ENCODE measurements at places on chromosomes 11 and 22.

GRCh38 chr11:128946648-128947047 is 4.0 kb upstream of the TP53AIP1 start:
- DNase-seq: no peak

DNA sequence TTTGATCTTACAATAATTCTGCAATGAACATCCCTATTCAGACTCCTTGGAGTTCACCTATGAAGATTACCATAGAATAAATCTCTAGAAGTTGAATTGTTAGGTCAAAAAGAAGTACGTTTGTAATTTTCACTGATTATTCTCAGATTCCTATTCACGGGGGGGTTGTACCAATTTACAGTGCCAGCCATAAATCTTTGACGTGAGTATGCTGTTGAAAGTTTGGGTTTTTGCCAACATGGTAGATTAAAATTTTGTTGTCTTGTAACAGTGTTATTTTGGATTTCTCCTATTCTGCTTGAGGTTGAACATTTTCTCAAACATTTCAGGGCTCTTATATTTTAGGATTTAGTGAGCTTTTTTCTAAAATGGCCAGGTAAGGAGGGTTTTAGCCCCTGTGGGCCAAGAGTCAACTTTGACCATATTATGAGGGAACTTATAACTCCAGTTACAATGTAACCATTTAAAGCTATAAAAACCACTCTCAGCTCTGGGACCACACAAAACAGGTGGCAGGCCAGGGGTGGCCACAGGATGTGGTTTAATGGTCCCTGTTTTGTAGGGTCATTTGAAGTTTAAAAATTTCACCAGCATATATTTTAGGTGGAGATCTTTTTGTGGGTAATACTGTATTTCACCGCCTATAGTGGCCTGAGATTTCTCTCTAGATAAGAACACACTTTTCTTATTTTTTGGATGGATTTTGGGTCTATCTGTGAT is 25.8 kb downstream of the GGTLC2 start:
- no peak for DNase-seq

- DNase-seq: no peak
Observed at GRCh38 chr11:69686452-69686851, 11.3 kb upstream of the LTO1 start.

DNA sequence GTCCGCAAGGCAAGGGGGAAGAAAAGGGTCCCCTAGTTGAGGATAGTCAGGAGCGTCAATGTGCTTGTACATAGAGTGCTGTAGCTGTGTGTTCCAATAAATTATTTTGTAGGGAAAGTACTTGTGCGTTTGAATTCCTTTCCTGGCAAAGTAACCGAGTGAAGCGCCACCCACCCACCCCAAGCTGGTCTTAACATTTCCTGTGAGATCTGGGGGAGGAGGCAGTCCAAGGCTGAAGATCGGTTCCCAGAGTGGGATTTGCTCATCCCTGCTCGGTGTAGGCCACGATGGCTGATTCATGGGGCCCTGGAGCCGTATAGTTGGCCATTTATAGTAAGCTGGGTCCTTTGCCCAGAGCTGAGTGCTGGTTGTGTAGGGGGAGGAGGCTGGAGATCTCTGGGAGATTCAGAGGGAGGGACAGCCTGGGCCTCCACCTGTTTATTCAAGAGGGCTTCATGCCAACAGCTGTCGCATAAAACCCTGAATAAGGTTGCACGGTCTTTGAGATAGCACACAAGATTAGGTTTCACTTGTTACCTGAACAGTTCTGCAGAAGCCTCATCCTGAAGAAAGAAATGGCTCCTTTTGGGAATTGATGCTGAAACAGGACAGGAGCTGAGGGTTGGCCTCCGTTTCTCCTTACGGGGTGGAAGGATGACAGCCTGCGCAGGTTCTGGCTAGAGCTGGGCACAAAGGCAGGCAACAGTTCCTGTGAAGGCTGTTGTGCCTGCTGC is 2.4 kb downstream of the ATF4 start:
- no peak for DNase-seq

DNA sequence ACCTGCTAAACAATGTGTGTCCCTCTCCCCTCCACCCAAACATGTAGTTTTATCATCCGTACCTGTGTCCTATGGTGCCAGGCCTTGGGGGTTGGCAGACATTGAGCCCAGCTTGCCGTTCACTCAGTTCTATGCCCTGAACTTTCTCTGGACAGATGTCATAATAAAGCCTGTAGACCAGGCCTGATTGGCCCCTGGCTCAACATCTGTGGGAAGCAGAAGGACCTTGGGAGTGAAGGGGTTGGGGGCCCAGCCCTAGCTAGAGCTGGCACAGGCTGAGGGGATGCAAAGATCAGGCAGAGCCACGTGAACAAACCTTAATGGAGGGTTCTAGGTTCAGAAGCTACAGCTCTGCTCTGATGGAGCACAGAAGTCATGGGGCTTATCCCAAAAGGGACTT is 600.6 kb downstream of the BUD13 start:
- DNase-seq: no peak

GRCh38 chr11:7671347-7672215 is 1.7 kb downstream of the CYB5R2 start:
- DNase-seq: no peak

DNA sequence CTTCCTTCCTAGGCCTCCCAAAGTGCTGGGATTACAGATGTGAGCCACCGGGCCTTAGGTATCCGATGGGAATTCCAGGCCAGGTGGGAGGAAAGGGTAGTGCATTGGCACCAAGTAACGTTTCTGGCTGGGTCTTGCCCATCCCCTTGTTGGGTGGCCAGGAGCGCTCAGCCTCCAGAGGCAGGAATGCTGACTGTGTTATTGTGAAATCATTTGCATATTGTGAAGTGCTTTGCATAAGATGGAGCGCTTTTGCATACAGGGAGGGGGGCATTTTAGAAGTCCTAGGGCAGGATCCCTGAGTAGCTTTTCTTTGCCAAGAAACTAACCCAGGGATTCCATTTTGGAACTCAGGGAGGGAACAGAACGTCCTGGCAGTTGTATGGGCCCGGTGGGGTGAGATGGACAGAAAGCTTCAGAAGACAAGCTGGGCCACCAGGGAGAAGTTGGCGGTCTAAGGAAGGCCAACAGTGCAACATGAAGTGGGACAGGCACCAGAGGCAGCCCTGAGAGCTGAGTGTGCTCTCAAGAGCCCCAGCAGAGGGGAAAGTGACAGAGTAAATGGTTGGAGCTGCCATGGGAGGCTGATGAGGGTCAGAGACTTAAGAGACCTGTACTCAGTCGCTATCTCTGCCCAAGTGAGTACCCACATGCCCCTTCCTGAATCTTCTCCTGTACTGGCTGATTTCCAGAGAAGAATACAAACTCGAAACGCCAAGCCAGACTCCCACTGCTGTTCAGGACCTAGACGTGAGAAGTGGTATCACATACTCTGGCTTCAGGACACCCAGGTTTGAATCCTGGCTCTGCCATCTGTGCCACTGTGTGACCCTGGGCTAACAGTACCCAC is 1.3 kb upstream of the SLC39A13 start:
- no peak for DNase-seq
